ENCODE measurements at places on chromosomes 16 and 17.

DNA sequence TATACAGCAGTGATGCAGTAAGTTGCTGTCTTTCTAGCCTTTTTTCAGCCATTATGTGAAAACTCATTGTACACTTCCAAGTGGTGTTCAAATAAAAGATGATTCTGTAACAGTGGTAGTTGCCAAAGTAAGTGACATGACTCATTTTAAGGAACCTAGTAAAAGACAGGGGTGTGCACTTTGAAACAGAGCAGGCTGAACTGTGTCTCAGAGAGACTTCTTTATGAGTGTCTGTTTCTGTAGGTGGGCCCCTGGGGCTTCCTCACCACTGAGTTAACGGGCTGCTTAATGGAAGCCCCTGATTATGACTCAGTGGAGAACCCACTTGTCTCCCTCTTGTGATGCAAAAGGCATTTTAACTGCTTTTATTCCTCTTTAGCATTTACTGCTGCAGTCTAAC lies 147.3 kb downstream of the PCTP start:
- DNase-seq = no peak

- DNase-seq = no peak
These were observed 3.6 kb downstream of the COG1 start for GRCh38 chr17:73196500-73196899.

DNA sequence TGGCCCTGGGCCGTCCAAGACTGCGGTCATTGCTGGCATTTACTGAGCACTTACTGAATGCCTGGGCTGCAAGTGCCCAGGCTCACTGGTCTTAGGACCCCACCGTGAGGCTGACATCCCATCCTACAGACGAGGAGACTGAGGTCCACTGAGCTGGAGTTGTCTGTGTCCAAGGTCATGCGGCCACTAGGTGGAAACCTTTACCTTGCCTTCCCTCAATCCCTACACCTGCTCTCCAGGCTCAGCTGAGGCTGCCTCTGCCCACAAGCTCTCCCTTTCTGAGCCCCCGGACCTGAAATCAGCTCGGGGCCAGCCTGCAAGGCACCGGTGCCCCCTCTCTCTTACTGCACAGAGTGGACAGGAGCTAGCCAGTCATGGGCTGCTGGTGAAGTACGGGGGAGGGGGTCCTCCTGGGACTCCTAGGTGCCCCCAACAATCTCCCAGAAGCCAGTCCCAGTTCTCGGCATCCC lies 1.5 kb downstream of the CASKIN1 start:
- DNase-seq = no peak

DNA sequence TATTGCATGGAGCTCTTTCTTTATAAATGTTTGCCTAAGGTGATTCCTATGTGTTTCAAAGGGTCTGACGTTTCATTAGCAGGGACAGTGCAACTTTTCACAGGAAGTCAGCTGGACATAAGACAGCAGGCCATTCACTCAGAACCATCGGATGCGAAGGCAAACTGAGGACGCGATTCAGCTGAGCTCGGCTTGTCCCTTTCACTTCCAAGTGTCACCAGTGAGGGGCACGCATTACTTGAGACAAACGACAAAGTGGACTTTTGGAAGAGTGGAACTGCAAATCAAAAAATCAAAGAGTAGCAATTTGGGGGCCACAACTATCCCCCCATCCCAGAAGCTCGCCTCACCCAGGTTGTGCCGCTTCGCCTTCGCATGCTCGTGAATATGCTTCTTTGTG lies 14.6 kb downstream of the USP22 start:
- no peak for DNase-seq

GRCh38 chr16:84530590-84530989 lies 26.1 kb upstream of the MEAK7 start:
- no peak for DNase-seq

DNA sequence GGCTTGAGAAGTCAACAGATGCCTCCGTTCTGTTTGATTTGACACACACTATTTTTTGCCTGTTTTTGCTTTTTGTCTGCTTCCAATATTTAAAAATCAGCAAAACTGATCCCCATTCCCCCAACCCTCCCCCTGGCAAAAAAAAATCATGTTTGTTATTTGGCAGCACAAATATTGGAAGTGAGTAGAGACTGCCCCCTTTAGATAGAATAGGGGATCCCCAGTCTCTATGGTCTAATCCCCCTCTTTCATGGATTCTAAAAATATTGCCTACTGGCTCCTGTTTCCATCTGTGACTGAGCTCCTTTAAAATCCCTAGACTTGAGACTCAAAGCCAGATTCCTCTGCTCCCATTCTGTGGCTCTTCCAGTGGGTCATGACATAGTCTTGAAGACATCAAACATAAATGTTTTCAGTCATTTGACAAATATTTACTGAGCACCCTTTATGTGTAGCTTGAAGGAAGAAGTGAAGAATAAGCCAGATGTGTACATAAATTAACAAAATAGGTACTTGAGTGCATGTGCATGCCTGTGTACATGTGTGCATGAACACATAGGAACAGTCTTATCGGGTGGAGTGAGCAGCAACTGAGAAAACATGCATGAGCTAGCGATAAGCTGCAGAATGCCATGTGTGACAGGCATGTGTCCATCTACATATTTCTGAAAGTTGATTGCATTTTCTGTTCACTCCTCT lies 101.2 kb downstream of the SALL1 start:
- DNase-seq = no peak

DNA sequence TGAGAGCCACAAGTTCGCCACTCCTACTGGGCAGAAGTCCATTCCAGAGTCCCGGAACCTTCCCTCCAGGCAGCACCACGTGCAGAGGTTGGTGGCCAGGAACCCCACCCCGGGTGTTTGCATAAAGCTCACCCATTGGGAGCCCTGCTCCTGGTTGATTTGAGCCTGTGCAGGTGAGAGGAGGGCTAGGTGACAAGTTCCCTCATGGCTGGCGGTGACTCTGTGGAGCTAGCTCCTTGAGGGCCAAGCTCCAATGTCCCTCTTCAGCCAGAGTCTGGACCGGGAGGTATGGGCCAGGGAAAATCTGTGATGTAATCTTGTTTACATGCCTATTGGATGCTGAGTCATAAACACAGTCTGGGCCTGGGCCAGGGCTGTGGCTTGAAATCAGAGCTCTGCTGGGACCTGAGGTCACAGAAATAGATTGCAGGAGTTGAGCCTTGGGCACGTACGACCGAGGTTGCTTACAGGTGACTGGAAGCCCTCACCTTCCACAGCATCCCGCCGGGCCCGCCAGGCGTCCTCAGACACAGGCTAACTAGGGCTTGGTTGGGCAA lies 118.9 kb downstream of the AATF start:
- DNase-seq = no peak

- no peak for DNase-seq
These were observed 219.8 kb downstream of the KATNIP start for GRCh38 chr16:27769561-27770255.

DNA sequence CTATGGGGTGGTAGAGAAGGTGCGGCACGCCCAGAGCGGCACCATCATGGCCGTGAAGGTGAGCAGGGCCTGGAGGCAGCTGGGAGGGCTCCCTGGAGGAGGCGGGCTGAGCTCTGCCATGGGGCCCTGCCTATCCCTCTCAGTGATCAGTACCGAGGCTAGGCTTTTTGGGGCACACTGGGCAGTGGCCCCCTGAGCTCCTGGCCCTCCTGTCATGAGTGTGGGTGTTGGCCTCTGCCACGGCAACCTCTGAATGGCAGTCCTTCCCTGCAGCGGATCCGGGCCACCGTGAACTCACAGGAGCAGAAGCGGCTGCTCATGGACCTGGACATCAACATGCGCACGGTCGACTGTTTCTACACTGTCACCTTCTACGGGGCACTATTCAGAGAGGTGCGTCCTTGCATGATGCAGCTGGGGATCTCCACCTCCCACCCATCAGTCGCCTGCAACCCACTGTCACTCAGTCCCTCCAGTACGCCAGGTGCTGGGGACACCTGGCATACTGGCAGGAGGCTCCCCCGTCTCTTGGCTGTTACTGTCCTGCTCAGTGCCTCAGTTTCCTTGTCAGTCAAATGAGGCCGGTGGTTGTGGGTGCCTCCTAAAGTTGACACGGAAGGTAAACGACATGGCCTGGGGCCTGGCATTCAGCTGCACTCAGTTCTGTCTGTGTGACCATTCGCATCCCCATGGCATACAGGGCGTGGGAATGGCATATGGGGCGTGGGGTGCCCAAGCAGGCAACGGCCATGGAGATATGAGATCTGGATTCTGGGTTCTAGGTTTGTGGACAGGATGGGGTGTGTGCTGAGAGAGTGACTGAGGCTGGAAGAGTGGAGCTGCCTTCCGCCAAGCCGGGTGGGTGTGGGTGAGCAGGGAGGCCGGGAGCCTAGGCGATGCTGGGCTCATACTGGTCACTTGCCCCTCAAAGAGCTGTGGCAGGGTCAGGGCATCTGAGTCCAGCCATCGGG lies 16.4 kb downstream of the MAP2K3 start:
- DNase-seq = no peak

GRCh38 chr17:38867968-38868816 lies 1.7 kb upstream of the LASP1 start:
- DNase-seq = no peak

- DNase-seq = no peak
These were observed 213.5 kb downstream of the RAB11FIP4 start for GRCh38 chr17:31604936-31605335.

DNA sequence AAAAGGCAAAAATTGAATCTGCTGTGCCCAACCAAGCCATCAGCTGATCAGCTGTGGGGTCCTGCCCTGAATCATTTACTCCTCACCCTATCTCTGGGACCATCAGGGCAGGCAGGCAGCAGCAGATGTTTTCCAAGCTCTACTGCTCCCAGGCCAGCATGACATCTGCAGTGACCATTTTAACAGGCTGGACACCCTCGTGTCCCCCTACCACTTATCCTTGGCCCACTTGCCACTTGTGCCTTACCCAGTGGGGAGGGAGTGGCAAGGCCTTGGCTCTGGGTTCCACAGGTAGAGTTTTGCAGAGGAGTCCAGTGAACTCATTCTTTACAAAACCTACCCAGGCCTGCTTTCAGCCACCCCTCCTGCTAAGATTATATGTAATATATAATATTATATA lies 12.0 kb upstream of the CA4 start:
- no peak for DNase-seq
